ENCODE measurements at places on chromosomes 12 and 14. TPM values are rescaled to one million over a fixed set of nuclear protein-coding genes. Genes with fewer than 3 reads are reported as not detected.

- DNase-seq, result no peak
- H3K4me1 ChIP-seq, result peaks cover 21% of the 10 kb centered on the region
- no peak overlapping the region for H3K4me3 ChIP-seq
- no peaks in the 10 kb centered on the region for H3K27me3 ChIP-seq
Observed at GRCh38 chr14:100888789-100889315, 14.7 kb downstream of the RTL1 start.

DNA sequence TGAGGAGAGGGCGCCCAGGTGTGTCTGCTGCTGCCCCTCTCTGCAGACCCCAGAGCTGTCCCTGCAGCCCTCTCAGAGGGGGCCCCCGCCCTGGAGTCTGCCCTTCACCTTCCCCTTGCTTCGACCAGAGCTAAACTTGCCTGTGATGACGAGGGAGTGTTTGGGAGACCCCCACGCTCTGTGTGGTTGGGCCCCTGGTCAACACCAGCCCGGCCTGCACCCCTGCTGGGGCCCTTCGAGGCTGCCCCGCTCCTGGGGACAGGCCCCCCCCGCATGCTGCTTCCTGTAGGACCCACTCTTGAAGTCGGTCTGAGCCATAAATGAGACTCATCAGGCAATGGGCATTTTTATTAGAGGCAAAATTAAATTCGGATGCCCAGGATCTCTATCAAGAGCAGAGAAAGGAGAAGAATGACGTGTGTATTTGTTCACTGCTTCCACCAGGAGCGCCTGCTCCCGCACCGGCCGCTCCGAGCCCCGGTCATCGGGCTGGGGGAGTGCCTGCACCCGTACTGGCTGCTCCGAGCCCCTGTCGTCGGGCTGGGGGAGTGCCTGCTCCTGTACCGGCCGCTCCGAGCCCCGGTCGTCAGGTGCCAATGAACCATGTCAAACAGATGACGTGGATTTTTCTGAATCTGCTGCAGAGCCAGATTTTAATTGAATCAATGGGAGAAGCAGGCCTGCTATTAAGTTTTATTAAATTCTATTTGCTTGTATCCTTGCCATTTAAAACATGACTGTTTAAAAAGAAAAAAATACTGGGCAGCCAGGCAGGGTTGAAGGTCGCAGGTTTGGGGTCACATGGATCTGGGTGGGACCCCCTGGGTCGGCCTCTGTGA, 47.7 kb downstream of the NOC4L start:
- H3K4me3 ChIP-seq, result no peak overlapping the region
- H3K4me1 ChIP-seq, result peaks cover 17% of the 10 kb centered on the region
- no peak overlapping the region for H3K27ac ChIP-seq
- no peak for DNase-seq

- no peaks in the 10 kb centered on the region for H3K27me3 ChIP-seq
- H3K36me3 ChIP-seq, result peaks cover 15% of the 10 kb centered on the region
- no peaks in the 10 kb centered on the region for H3K4me1 ChIP-seq
- no peak overlapping the region for H3K27ac ChIP-seq
- DNase-seq, result no peak
- H3K4me3 ChIP-seq, result no peak overlapping the region
Observed at GRCh38 chr14:71070169-71070568, 162.9 kb downstream of the PCNX1 start.

The CIROP gene
- 0.06 TPM for total RNA-seq

DNA sequence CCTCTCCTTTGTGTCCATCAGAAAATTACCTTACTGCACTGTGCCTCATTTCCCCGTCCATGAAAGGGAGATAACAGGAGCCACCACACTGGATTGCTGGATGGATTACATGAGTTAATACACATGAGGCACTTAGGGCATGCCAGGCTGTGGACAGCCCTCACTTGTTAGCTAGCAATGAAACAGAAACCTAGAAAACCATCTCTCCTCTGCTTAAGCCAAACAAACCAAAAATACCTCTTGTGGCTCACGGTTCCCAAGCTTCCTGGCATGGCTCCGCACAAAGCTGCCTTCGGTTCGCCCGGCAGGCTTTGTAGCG, 660 bp upstream of the HCFC2 start:
- DNase-seq, result no peak
- H3K27me3 ChIP-seq, result peaks cover 25% of the 10 kb centered on the region
- H3K27ac ChIP-seq, result no peak overlapping the region

The OR4K2 gene
- total RNA-seq, result not detected

The CD163 gene
- not detected for total RNA-seq
